H54 (cell line): ENCODE measurements at places on chromosomes 2 and 18.

DNA sequence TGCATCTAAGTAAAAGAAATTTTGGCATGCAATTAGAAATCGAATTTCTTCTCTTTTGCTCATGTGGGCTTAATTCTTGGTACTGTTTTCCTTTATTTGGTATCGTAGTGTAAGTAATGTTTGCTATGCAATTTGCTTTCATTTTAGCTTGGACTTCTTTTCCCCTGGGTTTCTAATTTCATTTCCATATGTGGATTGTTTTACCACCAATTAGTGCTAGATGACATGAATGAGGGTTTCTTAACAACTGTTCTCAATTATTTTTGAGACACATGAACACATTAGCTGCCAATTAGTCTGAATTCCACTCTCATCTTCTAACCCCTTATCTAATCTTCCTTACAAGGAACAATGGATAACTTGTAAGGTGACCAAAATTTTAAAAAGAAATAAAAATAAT is 1047.2 kb upstream of the PIK3C3 start:
- DNase-seq: no peak

DNA sequence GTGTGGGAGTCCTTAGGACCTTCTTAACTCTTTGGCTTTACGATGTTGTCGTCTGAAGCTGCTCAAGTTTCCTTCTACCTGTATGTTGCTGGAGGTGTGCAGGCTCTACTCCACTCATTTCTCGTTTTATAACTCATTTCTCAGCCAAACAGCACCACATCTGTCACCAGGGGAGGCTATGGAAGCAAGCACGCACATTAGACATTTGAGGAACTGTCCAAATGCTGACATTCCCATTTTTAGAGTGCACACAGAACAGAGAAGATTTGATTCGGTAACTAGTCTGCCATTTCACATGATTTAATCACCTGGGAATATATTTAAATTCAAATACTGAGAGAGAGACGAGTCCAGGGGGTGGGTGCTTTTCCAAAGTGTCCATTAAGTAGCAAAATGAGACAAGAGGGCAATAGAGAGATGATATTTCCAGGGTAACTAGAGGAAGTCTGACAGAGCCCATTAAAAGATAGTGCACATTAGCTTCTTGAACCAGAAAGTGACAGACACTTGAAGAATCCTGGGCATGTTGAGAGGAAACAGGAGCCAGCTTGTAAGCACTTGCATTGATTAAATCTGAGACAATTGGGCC is 793.3 kb downstream of the TDRD15 start:
- no peak for DNase-seq

DNA sequence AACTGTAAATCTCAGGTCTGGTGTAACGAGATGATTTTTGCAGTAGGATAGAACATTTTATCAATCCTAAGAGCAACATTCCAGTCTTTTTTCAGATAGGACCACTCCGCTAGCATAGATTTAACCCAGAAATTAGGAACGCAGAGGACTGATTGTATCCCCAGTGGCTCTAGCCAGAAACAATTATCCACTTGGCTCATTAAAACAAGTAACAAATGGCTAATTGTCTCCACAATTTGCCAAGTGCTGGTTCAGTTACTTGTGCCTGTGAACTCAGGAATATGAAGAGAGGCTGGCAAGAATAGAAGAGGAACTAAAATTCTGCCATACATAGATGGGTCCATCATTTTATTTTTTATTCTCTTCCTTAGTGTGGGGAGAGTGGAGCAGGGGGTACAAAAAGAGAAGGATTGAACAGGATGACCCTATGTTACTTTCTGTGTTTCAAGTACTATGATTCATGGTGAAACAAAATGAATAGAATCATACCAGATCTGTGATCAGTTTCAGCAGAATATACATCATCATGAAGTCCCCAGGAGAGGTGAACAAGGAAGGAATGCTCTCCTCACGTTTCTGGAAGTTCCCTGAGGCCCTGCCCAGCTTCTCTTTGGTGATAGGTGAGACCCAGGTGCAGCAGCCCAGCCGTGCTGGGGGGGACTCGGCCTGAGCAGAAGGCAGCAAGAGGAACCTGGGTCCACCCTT is 121.6 kb downstream of the ARL4C start:
- DNase-seq: no peak

DNA sequence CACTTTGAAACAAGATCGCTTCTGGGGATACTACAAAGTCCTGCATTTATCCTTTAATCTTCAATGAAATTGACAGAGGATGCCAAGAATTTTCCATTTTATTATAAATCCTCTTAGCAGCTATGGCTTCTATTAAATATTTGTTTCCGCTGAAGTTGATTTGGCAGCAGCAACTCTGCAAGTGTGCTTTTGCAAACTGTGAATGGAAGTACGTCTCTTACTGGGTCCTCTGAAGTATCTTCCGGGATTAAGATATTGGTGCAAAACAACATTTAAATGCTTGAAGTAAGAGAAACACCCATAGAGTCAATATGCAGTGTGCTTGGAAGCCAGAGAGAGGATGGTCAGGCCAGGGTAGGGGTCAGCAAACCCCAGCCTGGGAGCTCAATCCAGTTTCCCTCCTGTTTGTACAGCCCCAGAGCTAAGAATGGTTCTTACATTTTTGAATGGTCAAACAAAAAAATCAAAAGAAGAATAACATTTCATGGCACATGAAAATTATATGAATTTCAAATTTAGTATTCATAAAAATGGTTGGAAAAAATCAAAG is 13.6 kb downstream of the CCDC68 start:
- no peak for DNase-seq
